A549 treated with DMSO at 1 μM for 4 hours (cell line): ENCODE measurements at places on chromosomes 5 and 9. TPM values are rescaled to one million over a fixed set of nuclear protein-coding genes. Genes with fewer than 3 reads are reported as not detected.

The ARID3C gene
- 0.10 to 0.28 TPM (median 0.22 TPM) in 5 replicates for total RNA-seq

The KIF4B gene
- 0.03 to 0.05 TPM (median 0.04 TPM) in 3 of 5 replicates, not detected in the others for total RNA-seq

The CARD9 gene
- 0.64 to 2.6 TPM (median 1.1 TPM) in 5 replicates for total RNA-seq

The SARDH gene
- 0.07 to 0.13 TPM (median 0.08 TPM) in 4 of 5 replicates, not detected in the other for total RNA-seq

The ZNF883 gene
- total RNA-seq, result 0.89 to 1.1 TPM (median 0.98 TPM) in 5 replicates

The CMBL gene
- 19.2 to 23.5 TPM (median 22.2 TPM) in 5 replicates for total RNA-seq

The DPYSL3 gene
- 17.5 to 21.1 TPM (median 17.5 TPM) in 5 replicates for total RNA-seq

The VLDLR gene
- 20.2 to 24.2 TPM (median 22.3 TPM) in 5 replicates for total RNA-seq

The TRAF1 gene
- total RNA-seq, result 4.1 to 12.0 TPM (median 7.0 TPM) in 5 replicates

The ASPN gene
- total RNA-seq, result not detected in 5 replicates

The NR2F1 gene
- 4.5 to 5.2 TPM (median 4.5 TPM) in 5 replicates for total RNA-seq

The FAM163B gene
- total RNA-seq, result not detected in 5 replicates

The GLRX gene
- 43.9 to 74.3 TPM (median 52.1 TPM) in 5 replicates for total RNA-seq

The TAF9 gene
- total RNA-seq, result 123 to 139 TPM (median 134 TPM) in 5 replicates

The SAPCD2 gene
- total RNA-seq, result 15.1 to 29.3 TPM (median 23.8 TPM) in 5 replicates

The TOR1A gene
- 57.3 to 66.4 TPM (median 65.0 TPM) in 5 replicates for total RNA-seq

The PCDHGA9 gene
- total RNA-seq, result 0.04 to 0.09 TPM (median 0.06 TPM) in 4 of 5 replicates, not detected in the other

The ZNF474 gene
- 0.14 to 0.48 TPM (median 0.44 TPM) in 5 replicates for total RNA-seq

The ENTPD8 gene
- total RNA-seq, result 0.13 to 0.40 TPM (median 0.24 TPM) in 5 replicates

The JAKMIP2 gene
- total RNA-seq, result not detected in 5 replicates

The IFNK gene
- not detected in 5 replicates for total RNA-seq

The CNTNAP3 gene
- total RNA-seq, result 8.4 to 12.2 TPM (median 10.1 TPM) in 5 replicates

The MOB3B gene
- total RNA-seq, result 6.9 to 9.4 TPM (median 7.9 TPM) in 5 replicates

The DMRT2 gene
- total RNA-seq, result 0.09 to 0.10 TPM in 2 of 5 replicates, not detected in the others

The IGFBPL1 gene
- total RNA-seq, result 2.3 to 3.2 TPM (median 2.9 TPM) in 5 replicates

The C9 gene
- total RNA-seq, result not detected in 5 replicates

The SPATA31E1 gene
- total RNA-seq, result 0.04 TPM in 1 of 5 replicates, not detected in the others

The FBP1 gene
- total RNA-seq, result 0.09 TPM in 1 of 5 replicates, not detected in the others

The MAMDC2 gene
- 0.20 to 0.46 TPM (median 0.28 TPM) in 5 replicates for total RNA-seq

The IL5 gene
- total RNA-seq, result not detected in 5 replicates

The COL5A1 gene
- total RNA-seq, result 37.9 to 62.3 TPM (median 51.6 TPM) in 5 replicates

The HNRNPK gene
- 561 to 719 TPM (median 599 TPM) in 5 replicates for total RNA-seq

The CTXN3 gene
- not detected in 5 replicates for total RNA-seq

The MUSK gene
- not detected in 5 replicates for total RNA-seq

The TTLL11 gene
- 3.1 to 4.9 TPM (median 3.9 TPM) in 5 replicates for total RNA-seq

The ARL14EPL gene
- 0.09 to 0.54 TPM (median 0.29 TPM) in 4 of 5 replicates, not detected in the other for total RNA-seq

The UGT3A1 gene
- not detected in 5 replicates for total RNA-seq

The TRIM36 gene
- 1.5 to 2.4 TPM (median 2.0 TPM) in 5 replicates for total RNA-seq

The PCDHB5 gene
- 1.2 to 1.9 TPM (median 1.4 TPM) in 5 replicates for total RNA-seq

The BHMT gene
- total RNA-seq, result not detected in 5 replicates
